ENCODE measurements at places on chromosomes 3 and 15.

GRCh38 chr15:65434201-65434600 is 11.5 kb upstream of the IGDCC4 start:
- DNase-seq, result no peak

GRCh38 chr3:85881833-85882393 is 923.1 kb downstream of the CADM2 start:
- DNase-seq, result no peak

DNA sequence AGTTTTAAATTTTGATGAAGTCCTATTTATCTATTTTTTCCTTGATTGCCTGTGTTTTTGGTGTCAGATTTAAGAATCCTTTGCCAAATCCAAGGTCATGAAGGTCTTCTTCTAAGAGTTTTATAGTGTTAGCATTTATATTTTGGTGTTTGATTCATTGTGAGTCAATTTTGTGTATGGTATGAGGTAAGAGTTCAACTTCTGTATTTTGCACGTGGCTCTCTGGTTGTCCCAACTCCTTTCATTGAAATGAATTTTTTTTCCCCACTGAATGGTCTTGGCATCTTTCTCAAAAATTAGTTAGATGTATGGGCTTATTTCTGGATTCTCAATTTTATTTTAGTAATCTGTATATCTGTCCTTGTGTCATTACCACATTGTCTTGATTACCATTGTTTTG is 57.1 kb upstream of the STRIT1 start:
- DNase-seq, result no peak

DNA sequence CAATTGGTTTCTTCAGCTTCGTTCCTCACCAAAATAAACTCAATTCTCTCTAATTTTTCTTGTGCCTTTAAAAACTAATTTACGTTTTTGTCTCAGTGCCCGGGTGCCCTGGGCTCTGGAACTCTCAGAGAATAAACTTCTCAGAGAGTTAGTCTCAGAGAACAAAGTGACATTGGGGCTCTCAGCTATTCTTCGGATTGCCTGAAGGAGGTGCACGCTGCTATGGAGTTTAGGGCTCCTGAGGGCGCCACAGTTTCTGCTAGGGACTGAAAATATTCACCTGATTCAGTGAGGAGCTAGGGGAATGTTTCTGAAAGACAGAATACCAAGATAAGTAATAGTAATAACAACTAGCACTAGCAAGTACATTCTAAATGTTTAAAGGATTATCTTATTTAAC is 22.7 kb downstream of the ZIC4 start:
- DNase-seq, result no peak

- no peak for DNase-seq
Measured at GRCh38 chr3:46960081-46960701, 16.4 kb downstream of the CCDC12 start.

DNA sequence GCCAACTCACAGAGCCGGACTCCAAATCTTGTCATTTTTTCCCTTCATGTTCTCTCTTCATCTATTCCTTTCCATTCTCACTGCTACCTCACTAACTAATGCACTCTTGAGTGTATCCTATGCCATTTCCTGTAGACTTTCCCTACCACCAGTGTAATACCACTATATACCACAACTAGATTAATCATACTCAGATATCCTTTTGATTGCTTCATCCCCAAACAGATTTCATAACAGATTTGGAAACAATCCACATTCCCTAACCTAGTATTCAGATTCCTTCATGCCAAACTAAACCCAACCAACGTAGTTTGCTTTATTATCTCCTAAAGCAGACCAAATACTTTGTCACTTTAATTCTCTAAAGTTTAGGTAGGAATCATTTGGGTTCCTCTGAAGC is 2.6 kb upstream of the PLOD2 start:
- no peak for DNase-seq

DNA sequence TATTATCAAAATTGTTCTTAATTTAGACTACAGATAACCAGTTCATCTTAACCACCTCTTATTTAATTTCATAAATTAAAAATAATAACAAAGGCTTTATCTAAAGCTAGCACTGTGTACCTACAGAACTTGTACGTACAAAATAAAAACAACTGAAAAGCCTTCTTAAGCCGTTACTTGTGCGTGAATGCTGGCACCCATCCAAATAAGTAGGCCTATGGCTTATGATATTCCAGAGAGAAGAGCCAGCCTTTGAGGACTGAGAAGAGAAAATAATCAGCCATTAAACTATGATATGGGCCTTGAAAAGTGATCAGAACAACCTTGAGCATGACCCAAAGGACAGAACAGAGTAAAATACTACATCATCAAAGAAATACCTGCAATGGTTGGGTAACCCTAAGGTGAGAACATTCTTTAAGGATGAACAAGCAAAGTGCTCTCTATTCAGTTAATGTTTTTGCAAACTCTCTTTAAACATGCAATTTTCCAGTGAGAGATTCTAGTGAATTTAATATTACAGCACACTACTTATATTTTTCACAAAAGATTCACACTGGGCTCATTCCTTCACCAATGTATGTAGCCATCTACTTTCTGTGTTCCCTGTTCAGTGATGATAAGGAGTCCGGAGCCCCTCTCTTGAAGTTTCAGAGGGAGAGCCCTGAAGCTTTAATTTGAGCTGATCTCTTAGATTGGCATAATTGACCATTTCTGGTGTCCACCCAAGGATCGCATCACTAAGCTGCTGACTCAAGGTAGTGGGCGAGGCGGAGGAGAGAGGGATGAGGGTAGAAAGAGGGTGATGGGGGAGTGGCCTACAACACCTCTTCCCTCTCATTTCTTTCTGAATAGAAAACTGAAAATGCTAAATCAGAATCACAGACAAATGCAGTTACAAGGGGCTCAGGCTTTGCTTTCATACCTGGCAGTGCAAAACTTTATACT is 7.7 kb upstream of the ACTC1 start:
- DNase-seq, result no peak

- DNase-seq, result no peak
Measured at GRCh38 chr15:92643849-92644815, 11.4 kb downstream of the FAM174B start.

Measured in cortex of kidney (tissue), 1 donor.